Keratinocyte (primary cell): ENCODE measurements at places on chromosomes 2 and 18.

DNA sequence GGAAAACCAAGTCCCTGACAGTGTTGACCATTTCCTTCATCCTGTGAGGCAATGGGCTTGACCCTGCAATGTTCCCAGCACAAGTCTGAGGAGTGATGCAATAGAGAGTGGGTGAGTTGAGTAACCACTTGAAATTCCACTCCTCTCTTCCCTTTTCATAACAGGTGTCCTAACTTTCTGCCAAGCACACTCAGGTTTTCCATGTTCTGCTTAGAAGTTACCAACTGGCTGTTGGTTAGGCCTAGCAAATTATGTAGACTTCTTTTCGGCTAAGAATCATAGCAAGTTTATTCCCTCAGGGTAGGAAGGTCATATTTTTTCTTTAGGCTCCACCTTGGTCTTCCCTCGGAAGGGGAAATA lies 11.5 kb downstream of the GNLY start:
- peak; percentile 35 for DNase-seq

GRCh38 chr2:205675861-205676516 lies 6.3 kb upstream of the NRP2 start:
- no peak for DNase-seq

- DNase-seq = no peak
Observed at GRCh38 chr18:58671632-58672564, 633 bp downstream of the MALT1 start.

DNA sequence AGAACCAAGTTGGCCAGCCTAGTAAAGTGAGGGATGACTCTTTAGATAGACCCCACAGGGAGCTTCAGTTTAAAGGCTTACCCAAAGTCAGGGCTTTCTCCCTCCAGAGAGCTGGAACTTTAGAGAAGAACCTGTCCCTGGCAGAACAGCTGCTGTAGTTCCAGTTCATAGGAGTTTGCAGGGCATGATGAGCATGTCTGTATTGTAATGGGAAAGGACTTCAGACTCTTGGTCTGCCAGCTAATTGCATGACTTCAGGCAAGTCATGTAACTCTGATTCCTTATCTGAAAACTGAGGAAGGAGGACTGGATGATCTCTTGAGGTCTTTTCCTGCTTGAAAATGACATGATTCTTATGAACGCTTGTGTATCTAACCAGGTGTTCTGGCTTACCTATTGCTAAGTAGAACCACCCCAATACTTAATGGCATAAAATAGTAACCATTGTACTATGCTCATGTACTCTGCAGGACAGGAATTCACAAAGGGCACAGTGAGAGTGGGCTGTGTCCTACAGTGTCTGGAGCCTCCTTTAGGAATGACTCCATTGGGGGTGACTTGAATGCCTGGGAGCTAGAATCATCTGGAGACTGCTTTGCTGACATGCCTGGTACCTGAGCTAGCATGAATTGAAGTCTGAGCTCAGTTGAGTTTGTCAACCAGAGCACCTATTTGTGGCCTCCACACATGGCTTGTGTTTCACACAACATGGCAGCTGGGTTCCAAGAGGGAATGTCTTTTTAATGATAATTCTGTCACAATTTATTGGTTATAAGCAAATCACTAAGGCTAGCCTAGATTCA lies 18.9 kb downstream of the SP5 start:
- DNase-seq = peak; percentile 56

DNA sequence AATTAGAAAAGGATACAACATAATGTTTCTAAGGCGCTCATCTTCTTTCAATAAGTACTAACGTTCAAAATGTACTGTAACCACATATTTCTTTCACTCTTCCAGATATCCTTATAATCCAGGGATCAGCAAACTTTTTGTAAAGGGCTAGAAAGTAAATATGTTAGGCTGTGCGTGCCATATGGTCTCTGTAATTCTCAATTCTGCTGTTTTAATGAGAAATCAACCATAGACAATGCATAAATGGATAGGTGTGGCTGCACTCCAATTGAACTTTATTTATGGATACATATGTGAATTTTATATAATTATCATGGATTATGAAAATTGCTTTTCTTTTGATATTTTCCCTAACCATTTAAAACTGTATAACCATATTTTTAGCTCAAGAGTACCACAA lies 459.4 kb downstream of the EPHA4 start:
- no peak for DNase-seq

DNA sequence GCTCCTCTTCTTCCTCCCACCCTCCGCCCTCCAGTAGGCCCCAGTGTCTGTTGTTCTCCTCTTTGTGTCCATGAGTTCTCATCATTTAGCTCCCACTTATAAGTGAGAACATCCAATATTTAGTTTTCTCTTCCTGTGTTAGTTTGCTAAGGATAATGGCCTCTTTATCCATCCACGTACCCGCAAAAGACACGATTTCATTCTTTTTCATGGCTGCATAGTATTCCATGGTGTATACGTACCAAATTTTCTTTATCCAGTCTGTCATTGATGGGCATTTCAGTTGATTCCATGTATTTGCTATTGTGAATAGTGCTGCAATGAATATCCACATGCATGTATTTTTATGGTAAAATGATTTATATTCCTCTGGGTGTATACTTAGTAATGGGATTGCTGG lies 82.2 kb downstream of the COPS8 start:
- DNase-seq = no peak

DNA sequence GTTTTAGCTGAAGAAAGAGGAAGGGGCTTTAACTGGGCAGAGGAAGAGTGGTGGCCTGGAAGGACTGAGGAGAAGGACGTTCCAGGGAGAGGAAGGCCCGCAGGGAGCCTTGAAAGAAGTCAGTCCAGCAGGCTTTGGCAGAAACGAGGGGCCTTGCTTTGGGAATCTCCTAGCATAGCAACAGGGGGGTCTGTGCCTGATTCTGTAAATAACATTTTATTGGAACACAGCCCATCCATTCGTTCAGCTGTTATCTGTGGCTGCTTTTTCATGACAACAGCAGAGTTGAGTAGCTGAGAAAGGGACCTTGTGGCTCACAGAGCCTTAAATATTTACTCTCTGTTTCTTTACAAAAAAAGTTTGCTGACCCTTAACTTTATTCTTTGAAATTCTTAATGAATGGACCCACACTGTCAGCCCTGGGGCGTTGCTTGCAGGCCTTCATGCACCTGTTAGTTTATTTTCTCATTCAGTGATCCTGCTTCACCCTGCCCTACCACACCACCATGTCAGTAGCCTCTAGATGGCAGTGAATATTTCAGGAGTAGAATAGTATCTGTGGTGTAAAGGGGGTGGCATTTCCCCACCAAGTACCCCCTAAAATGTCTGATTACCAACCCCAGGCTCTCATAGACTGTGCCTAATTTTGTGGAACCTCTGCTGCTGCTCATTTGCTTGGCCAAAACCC lies 61.0 kb downstream of the MGAT5 start:
- no peak for DNase-seq

- DNase-seq = peak; percentile 11
Observed at GRCh38 chr18:39647627-39648534, 2082.3 kb upstream of the CELF4 start.

DNA sequence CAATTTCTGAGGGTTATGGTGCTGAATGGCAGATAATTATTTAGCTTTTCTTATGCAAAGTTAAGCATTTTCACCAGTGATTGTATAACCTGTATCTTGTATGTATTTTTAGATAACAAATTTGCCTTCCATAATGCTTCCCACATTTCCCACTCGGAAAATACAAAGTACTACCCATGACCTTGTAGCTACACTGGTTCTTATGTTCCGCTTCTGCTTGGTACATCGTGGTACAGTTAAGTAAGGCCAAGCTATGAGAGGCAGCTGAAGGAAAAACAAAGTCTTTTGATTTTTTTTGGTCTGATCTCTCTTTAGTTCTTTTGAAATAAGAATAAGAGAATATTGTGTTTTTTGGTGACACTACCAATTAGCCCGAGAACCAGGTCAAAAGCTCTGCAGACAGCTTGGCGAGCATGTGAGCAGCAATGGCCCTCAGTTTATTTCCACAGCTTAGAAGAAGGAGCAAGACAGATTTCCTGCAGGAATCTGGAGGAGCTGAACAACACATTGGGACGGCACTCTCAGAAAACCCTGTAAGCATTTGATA lies 26.8 kb downstream of the SH3YL1 start:
- DNase-seq = no peak

GRCh38 chr2:217283460-217283859 lies 423.6 kb upstream of the TNP1 start:
- DNase-seq = no peak

- DNase-seq = peak; percentile 99
Observed at GRCh38 chr2:27705851-27706622, 42.3 kb downstream of the SLC4A1AP start.

DNA sequence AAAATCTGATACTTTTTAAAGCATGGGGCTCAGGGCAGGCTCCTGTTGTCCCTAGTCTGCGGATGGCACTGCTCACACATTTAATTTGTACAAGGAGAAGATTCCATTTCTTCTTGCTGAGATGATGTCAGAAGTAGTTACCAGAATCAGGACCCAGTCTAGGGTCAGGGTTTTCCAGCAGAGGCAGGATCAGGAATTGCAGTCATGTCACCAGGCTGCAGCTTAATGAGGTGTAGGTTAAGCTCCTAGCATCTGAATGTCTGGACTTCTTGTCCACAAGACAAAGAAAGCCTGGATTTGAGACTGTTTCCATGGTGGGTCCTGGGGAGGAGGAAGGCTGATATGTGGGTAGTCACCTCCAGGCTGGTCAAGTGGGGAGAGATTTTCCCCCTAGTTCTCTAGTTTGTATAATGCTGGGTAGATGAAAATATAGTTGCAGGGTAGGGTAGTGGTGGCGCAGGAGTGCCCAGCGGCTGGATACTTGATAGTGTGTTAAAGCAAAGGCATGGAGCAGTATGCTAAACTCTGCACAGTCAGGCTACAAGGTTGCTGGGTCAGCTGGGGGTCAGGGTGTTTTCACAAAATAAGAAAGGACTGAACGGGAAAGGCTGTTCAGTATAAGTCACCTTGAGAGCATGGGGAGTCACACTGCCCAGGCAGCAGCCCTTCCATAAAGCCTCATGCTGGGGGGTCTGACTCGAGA lies 148.4 kb downstream of the PRKCE start:
- DNase-seq = no peak

GRCh38 chr2:86675104-86675503 lies 45.0 kb upstream of the RMND5A start:
- DNase-seq = no peak

- no peak for DNase-seq
Observed at GRCh38 chr18:51562866-51563265, 365.4 kb upstream of the MEX3C start.

GRCh38 chr18:43866696-43867095 lies 589.4 kb upstream of the SYT4 start:
- DNase-seq = no peak

DNA sequence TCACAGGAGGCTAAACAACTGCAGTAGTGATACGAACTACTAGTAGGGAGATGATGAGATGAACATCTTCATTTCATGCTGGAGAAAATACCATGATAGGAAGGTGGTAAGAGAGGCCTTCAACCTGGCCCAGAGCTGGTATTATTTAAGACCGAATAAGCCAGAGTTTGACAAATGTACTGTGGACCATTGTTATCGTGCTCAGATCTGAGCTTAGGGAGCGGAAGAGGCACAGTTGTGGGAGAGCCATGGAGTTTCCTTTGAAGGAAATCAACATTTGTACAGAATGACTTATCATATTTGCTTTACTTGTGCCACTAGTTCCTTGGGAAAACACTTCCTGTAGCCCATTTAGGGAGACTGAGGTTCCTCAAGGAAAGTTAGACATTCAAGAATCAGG lies 260.6 kb upstream of the TNP1 start:
- no peak for DNase-seq

- no peak for DNase-seq
Observed at GRCh38 chr2:134722728-134723127, 3.9 kb upstream of the TMEM163 start.

GRCh38 chr18:44805176-44805575 lies 124.5 kb downstream of the SETBP1 start:
- DNase-seq = no peak

DNA sequence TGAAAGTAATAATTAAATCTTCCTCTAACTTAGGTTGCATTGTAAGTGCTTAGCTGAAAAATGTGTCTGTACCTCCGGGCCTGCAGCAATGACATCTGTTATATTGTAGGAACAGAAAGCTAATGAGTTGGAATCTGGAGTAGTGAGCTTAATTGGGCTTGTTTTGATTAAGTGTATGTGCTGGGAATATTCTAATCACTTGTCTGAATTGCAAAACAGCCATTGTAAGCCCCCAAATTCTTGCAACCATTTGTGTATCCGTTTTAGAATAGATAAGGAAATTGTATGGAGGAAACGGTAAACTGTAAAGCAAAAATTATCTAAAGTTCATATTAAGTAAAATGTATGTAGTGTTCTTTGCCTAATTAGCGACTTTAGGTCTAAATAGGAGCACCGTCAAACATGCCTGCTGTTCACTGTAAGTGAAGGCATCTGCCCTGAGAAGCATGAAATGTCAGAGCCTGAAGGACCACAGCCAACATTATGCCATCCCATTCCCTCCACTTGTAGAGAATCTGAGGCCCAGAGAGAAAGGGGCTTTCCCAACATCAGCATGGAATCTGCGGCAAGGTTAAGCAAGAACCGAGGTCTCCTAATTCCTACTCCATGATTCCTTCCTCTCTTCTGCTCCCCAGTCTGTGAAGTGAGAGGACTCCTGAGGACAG lies 466.4 kb downstream of the TDRD15 start:
- no peak for DNase-seq

GRCh38 chr2:225337183-225337582 lies 62.3 kb upstream of the NYAP2 start:
- DNase-seq = no peak

DNA sequence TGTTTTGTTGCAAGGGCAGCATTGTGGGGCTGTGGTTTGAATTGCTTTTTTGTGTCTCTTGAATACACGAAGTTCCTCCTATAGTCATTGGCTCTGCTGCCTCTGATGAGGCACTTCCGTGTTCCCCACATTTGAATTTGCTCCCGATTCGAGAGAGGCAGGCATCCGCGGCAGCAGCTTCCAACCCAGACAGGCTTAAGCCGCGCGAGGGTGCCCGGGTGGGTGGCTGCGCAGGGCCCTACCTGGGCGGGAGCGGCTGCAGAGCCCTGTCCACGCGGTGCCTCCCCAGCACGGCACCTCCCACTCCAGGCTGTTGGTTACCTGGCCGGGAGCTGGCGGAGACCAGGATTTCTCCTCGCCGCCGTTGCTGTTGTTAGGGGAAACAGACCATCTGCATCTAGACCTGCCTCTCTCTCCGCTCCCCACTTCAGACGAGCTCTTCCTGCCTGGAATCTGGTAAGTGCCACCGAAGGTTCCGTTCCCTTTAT lies 151.3 kb downstream of the NEDD4L start:
- DNase-seq = no peak

- no peak for DNase-seq
Observed at GRCh38 chr2:106686814-106687213, 199.2 kb downstream of the ST6GAL2 start.

DNA sequence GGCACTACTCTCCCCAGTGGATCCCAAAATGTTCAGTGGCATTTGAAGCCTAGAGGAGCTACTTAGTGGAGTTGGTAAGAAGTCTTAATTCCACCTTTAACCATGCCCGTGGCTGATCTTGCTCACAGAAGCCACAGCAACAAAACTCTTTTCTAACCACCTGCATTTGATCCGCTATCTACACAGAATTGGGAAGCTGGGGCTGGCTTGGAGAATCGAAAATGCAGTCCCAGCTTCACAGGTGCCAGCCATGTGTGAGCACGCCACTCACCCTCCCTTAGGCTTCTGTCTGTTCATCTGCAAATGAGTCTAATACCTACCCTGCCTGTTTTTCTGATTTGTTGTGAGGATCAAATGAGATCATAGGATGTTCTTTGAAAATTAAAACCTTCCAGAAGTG lies 182.6 kb downstream of the BCL11A start:
- no peak for DNase-seq

- no peak for DNase-seq
Observed at GRCh38 chr18:22814329-22814703, 118.8 kb upstream of the RBBP8 start.

- no peak for DNase-seq
Observed at GRCh38 chr18:79534356-79534755, 138.6 kb downstream of the NFATC1 start.
